Dermis blood vessel endothelial cell (primary cell): ENCODE measurements at places on chromosomes 13 and 19. TPM values are rescaled to one million over a fixed set of nuclear protein-coding genes. Genes with fewer than 3 reads are reported as not detected.

Gene BRSK1
- total RNA-seq = 0.79 and 2.2 TPM in 2 replicates

Gene LHB
- not detected in 2 replicates for total RNA-seq

Gene PDE4C
- total RNA-seq = 0.28 and 0.51 TPM in 2 replicates

Gene LIPE
- total RNA-seq = 10.8 and 12.1 TPM in 2 replicates

Gene LSR
- 0.56 and 2.0 TPM in 2 replicates for total RNA-seq

Gene CGB3
- not detected in 2 replicates for total RNA-seq

Gene SLC6A16
- 0.28 and 1.0 TPM in 2 replicates for total RNA-seq

Gene KIR2DL4
- not detected in 2 replicates for total RNA-seq

Gene ZBTB32
- not detected in 2 replicates for total RNA-seq

Gene C19orf85
- not detected in 2 replicates for total RNA-seq

Gene LCP1
- total RNA-seq = 0.14 TPM in 1 of 2 replicates, not detected in the other

Gene LILRB2
- total RNA-seq = not detected in 2 replicates

Gene APOC4
- total RNA-seq = not detected in 2 replicates

Gene SARS2
- 16.7 and 22.2 TPM in 2 replicates for total RNA-seq

Gene FAM98C
- 7.3 and 12.3 TPM in 2 replicates for total RNA-seq

Gene C5AR1
- not detected in 2 replicates for total RNA-seq

Gene C13orf42
- total RNA-seq = not detected in 2 replicates

Gene UTP14C
- total RNA-seq = 14.6 and 17.3 TPM in 2 replicates

Gene ICAM5
- 0.09 and 0.17 TPM in 2 replicates for total RNA-seq

Gene CYP2A6
- not detected in 2 replicates for total RNA-seq

Gene KLK1
- not detected in 2 replicates for total RNA-seq

Gene CYP2A7
- total RNA-seq = not detected in 2 replicates

Gene EPS8L1
- total RNA-seq = 12.6 and 15.6 TPM in 2 replicates

Gene ZNF85
- total RNA-seq = 9.7 and 12.8 TPM in 2 replicates

Gene ZNF562
- 33.8 and 42.7 TPM in 2 replicates for total RNA-seq

Gene CDX2
- total RNA-seq = not detected in 2 replicates

Gene CALR3
- total RNA-seq = not detected in 2 replicates

Gene PRX
- total RNA-seq = 1.7 and 2.1 TPM in 2 replicates

Gene NPAS1
- 0.05 and 0.17 TPM in 2 replicates for total RNA-seq

Gene LILRA2
- total RNA-seq = not detected in 2 replicates

Gene ONECUT3
- total RNA-seq = not detected in 2 replicates

Gene EBI3
- 0.47 and 3.1 TPM in 2 replicates for total RNA-seq

Gene TTC9B
- total RNA-seq = not detected in 2 replicates

Gene TSHZ3
- total RNA-seq = 0.88 and 3.2 TPM in 2 replicates

Gene KLK3
- total RNA-seq = not detected in 2 replicates

Gene P2RY11
- 2.6 and 4.6 TPM in 2 replicates for total RNA-seq

Gene NLRP7
- under 0.01 TPM in 1 of 2 replicates, not detected in the other for total RNA-seq

Gene ERICH4
- total RNA-seq = not detected in 2 replicates

Gene CSNK1A1L
- not detected in 2 replicates for total RNA-seq

Gene ATXN8OS
- total RNA-seq = not detected in 2 replicates

Gene NCCRP1
- total RNA-seq = not detected in 2 replicates

Gene FAM216B
- total RNA-seq = not detected in 2 replicates

Gene ZNF256
- 4.1 and 4.5 TPM in 2 replicates for total RNA-seq

Gene POP4
- 60.1 and 98.7 TPM in 2 replicates for total RNA-seq

Gene LILRB4
- total RNA-seq = not detected in 2 replicates

Gene CLDN10
- 0.88 and 1.2 TPM in 2 replicates for total RNA-seq

Gene VSTM1
- not detected in 2 replicates for total RNA-seq

Gene C5AR2
- under 0.01 and 0.05 TPM in 2 replicates for total RNA-seq

Gene CLEC17A
- total RNA-seq = not detected in 2 replicates

Gene ENOX1
- 0.23 and 2.0 TPM in 2 replicates for total RNA-seq

Gene TDRD12
- total RNA-seq = 0.14 and 0.17 TPM in 2 replicates

Gene OR7D2
- under 0.01 TPM in 1 of 2 replicates, not detected in the other for total RNA-seq

Gene KLK10
- 0.09 and 1.0 TPM in 2 replicates for total RNA-seq

Gene NLRP11
- total RNA-seq = 0.05 TPM in 1 of 2 replicates, not detected in the other
